ENCODE measurements at places on chromosomes 11 and 22.

DNA sequence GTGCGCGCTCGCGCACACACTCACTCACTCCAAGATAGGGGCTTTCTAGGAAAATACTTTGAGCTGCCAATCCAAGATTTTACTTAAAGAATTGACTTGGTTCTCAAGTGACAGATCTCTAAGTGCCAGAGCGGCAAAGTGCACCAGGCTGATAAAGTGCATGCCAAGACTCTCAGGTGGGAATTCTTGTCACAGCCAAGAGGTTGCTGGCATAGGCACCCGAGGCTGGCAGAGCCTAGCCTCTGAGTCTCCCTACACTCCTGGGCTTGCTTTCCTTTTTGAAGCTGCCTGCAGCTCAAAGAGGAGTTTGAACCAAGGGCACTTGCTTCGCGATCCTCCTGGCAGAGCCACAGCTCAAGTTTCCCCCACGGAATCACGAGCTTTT is 2.5 kb upstream of the ADM start:
- DNase-seq = no peak

DNA sequence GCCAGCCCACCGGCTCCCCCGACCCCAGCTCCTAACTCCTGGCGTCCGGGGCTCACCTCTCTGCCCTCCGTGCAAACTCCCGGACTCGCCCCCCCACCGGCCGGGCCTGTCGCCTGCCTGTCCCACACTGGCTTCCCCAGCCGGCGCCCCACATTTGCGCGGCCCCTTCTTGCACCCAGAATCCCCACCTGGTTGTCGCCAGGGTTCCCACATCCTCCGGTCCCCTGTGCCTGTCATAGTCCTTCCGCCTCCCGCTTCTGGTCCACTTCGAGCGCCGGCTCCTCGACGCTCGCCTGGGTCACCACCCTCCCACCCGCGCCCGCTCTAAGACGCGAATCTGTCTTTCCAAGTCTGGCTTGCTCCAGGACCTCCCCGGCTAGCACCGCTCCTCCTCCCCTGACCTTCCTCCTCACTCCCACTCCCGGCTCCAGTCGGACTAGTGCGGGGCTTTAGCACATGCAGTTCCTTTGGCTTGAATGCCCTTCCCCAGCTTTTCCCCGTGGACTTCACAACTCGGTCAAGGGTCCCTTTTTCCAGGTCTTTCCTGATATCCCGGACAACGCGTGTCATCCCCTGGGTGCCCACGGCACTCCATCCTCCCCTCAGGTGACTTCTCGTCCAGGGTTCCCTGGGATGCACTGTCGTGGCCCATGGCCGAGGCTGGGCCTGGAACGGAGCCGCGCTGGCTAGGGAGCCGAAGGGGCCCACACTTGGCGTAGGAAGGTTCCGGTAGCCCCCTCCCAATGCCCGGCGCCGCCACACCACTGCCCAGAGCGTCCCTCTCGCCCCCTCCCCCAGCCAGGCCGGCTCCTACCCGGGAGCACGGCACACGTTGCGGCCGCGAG is 635 bp downstream of the SCARF2 start:
- DNase-seq = peak; percentile 8

- DNase-seq = peak; percentile 65
These were observed 1.1 kb downstream of the CALCB start for GRCh38 chr11:15074206-15075161.

DNA sequence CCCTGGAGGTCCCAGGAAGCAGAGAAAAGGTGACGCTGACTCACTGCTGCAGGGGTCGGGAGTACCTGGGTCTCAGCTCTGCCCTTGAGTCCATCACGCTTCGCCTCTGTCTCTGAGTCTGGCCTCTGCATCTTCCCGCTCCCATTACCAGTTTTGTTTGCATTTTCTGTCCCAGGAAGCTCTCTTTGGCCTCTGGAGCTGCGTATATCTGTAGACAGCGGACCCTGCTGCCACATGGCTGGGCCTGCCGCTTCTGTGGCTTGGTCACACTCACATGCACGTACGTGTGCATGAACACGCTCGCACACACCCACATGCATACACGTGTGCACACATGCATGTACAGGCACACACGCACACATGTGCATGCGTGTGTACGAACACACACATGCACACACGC is 20.8 kb upstream of the APOBEC3A start:
- DNase-seq = no peak

GRCh38 chr11:34026432-34026831 is 25.1 kb upstream of the CAPRIN1 start:
- DNase-seq = no peak

DNA sequence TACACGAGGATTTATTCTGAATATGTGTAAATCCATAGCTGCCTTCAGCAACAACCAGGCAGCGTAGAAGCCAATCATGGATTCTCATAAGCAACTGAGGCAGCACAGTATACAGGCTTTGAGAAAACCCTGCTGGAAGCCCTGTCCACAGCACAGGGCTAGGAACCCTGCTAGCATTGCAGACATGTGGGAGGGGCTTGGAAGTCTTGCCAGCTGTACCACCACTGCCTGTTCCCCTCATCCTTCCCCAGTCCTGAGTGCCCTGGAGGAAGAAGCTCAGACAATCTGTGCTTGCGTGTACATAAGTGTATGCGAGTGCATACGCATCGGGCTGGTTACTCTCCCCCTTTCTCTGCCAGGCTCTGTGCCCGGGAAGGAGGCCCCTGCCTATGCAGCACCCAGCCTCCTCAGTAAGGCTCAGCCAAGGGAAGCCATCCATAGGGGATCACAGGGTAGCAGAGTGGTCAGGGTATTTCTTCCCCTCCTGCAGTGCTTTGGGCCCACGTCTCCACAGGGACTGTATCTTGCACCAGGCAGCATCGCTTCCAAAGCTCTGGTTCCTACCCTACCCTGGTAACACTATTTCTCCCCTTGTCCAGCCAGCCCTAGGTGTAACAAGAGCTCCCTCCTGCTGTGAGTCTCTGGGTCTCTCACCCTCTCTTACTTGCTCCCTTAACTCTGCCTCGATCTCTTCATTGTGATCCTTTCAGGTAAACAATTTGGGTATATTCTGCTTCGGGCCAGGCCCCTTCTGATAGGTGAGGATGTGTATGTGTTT is 90.5 kb downstream of the GALNT18 start:
- DNase-seq = no peak

- DNase-seq = no peak
These were observed 6.4 kb upstream of the TTLL8 start for GRCh38 chr22:50064453-50064852.

GRCh38 chr11:111939836-111940604 is 2.9 kb downstream of the DIXDC1 start:
- peak; percentile 89 for DNase-seq

DNA sequence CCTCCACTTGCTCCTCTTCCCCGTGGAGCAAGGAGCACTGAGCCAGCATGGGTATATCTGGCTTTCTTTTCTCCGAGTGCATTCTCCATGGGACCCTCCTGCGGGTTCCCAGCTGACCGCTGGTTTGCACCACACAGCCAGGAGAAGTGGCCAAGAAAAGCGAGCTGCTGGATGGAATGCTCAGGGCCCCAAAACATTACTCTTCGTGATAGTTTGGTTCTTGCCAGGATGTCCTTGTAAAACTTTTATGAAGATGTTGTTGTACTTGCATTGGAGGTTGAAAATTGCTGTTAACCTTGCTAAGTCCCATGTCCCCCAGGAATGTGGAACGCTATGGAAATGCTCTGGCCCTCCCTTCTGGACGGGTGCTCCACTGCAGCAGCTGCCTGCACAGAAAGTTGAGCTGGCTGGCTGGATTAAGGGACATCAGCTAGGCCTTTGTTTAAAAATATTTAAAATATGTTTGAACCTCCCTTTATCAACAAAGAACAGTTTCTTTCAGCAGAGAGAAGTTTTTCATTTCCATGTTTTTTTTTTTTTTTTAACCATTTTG is 68.7 kb downstream of the ZNRF3 start:
- DNase-seq = peak; percentile 12

DNA sequence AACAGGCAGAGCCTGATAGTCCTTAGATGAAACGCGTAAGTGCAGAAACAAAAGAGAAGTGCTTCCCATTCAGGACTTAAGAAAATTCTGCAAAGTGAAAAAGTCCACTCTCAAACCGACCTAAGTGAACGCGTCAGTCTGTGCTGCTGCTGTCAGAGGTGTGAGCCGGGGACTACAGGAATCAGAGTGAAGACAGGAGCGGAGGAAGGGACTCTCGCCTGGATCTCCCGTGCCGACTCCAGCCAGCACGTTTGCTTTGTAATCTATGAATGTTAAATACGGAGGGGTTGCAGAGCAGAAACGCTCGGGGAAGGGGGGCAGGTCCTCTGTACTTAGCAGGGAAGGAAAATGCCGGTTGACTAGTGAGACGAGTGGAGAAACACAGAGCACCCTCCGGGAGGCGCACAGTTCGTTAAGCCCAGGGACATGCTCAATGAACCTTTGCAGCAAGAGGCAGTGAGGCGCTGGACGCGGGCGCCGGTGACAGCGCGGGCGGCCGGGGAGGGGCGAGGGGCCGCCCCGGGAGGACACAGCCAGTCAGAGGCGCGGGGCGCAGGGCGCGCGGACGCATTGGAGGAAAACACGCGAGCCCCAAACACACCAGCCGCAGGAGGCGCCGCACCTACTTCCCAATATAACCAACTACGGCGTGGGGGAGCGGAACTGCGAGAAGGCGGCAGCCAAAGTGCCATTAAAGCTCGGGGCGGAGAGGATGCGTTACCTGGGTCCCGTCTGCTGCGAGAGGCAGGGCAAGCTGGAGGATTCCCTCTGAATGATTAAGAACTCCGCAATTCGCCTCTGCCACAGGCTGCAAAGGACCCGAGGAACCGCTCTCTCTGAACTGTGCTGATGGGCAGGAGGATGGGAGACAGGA is at the start of gene CNTN5:
Gene CNTN5, plus strand, starts transcription at position 598 of the 874 bp plus-strand sequence.
- peak; percentile 34 for DNase-seq

- DNase-seq = no peak
These were observed 54.4 kb downstream of the GRAMD1B start for GRCh38 chr11:123484448-123484847.

GRCh38 chr11:2995031-2995561 is 3.0 kb upstream of the NAP1L4 start:
- no peak for DNase-seq

DNA sequence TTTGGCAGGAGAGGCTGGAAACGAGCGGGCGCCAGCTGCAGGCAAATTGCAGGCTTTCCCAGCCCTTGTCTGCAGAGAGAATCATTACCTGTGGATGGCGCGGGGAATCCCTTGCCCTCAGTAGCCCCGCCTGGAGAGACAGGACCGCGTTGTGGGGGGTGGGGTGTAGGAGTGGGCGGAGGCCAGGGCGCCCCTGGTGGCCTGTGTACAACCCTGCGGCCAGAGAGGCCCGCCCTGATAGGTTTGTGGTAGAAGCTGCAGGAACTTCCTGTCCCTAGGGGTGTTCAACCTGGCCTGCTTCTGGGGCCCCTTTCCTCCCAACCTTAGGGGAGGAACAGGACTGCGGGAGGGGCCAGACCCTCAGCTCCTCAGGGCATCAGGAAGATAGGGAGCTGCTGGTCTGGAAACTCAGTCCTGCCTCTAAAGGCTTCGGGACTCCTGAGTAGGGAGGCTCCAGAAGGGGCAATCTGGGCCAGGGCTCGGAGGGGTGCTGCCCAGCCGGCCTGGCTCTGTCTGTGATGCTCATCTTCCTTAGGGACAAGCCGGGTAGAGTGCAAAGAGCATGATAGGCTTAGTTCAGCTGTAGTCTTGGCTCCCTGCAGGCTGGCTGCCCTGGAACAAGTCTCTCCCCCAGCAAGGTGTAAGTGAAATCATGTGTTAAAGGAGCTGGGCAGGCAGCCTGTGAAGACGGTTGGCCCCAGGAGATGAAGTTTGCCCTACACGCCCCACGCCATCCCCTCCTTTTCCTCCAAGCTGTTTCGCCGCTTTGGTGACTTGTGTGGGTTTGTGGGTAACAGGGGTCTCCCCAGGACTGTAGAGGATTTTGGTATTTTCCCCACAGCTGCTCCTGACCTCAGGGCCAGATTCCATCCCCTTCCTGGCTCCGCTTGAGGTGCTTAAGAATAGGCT is 24.1 kb upstream of the SUSD2 start:
- peak; percentile 80 for DNase-seq

DNA sequence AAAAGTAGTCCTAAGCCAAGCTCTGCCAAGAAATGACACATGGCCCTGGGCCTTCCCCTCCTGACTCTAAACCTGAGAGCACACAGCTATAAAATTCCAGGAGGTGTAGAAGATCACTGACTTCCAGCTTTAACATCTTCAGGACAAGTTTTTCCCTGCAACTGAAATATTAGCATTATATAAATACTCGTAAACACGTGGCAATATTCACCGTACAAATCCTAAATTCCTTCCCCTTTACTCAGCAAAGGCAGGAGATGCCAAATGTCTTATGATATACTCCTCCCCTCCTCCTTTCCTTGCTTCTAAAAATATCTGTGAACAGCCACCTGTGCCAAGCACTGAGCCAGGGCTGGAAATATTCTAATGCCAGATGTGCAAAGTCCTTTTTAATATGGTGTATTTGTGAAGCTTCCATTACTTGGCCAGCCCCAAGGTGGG is 194.0 kb downstream of the LARGE1 start:
- DNase-seq = no peak

- DNase-seq = no peak
These were observed 73.2 kb downstream of the C22orf31 start for GRCh38 chr22:28988457-28988856.

DNA sequence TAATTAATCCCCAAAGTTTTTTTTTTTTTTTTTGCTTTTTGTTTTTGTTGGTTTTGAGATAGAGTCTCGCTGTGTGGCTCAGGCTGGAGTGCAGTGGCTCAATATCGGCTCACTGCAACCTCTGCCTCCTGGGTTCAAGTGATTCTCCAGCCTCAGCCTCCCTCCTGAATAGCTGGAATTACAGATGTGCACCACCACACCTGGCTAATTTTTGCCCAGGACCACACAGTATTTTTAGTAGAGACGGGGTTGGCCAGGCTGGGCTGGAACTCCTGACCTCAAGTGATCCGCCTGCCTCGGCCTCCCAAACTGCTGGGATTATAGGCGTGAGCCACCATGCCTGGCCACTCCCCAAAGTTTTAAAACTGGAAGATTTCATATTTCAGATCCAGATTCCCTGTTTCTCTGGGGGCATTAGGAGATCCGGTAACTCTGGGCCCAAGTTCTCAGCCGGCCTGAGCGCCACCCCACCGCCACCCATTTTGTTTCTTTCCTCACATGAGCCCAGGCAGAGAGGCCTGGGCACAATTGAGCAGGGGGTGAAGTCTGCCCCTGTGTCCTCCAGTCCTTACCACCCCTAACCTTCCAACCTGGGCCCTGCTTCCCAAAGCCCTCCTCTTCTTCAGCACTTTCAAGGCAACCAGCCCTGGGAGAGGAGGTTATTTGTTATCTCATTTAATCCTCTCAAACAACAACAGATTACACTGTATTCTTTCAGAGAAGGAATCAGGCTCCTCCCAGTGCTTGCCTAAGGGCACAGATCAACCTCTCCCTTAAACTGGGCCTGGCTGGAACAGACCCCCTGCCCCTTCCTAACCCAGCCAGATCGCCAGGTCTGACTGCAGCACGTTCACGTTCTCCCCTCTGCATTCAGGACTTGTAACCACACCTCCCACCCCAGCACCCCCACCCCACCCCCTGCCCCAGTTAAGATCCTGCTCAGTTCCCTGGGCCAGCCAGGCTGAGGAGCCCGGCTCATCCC is 1.9 kb upstream of the CSNK1E start:
- no peak for DNase-seq

DNA sequence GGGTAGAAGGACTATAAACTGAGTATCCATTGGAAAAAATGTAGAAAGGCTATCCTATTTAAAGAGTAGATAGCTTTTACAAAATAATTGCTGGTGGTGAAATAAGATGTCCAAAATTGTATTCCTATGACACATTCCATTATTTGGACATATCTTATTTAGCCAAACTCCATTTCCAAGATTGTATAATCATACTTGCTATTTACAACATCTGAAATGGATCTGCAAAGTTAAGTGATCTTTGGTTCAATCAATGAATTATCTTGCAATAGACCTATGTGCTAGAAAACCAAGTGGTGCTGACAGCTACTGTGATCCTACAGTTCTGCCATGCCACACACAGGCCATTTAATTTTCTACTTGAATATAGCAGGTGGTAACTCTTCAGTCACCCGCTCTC is 11.0 kb upstream of the BLID start:
- no peak for DNase-seq
